ENCODE measurements at places on chromosomes 4 and X.

DNA sequence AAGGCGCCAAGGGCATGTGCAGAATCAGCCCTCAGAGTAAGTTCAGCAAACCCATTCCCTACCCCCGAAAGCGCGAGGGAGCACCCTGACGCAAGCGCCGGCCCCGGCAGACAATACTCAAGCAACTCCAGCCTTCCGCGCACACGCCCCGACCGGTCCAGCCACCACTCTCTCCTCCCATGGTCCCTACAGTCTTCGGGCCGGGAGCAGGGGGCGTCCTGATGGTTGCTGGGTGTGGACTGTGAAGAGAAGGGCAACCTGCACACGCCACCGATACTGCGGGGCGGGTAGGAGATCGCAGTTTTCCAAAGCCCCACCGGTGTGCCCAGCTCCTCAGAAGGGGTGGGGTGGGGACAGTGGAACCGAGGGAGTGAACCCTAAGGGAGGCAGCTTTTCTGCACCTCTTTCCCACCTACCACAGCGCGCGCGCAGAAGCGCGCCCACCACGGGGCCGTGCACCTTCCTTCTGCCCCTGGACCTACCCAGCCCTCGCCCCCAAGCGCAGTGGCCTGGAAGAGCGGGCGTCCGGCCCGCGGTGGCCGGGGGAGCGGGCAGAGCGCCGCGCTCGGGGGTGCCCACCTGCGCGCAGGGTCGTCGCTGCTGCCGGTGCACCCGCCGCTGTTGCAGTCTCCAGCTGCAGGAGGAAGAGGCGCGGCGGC, 650.2 kb upstream of the DIPK2B start:
- no peak for DNase-seq

GRCh38 chr4:138867404-138867803, 148.2 kb upstream of the NOCT start:
- DNase-seq, result no peak

DNA sequence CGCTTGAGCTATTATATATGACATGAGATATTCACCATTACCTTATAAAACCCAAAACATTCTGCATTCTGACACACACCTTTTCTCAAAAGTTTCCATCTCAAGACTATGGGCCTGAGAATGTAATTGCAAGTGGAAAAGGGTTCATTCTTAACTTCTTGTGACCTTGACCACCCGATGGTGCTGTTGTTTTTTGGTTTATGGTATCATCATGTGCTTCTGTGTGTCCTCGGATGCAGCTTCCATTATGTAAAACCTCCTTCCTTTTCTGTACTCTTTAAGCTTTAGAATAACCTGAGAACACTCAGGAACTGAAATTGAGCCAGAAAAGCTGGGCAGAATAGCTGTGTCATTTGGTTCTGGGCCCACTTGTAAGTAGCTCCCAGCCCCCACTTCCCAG, 16.2 kb upstream of the PUDP start:
- no peak for DNase-seq

- DNase-seq, result peak; percentile 47
Measured at GRCh38 chr4:42671431-42672194, 14.7 kb upstream of the ATP8A1 start.

GRCh38 chrX:3713937-3714434, 537 bp upstream of the PRKX start:
- no peak for DNase-seq

- DNase-seq, result no peak
Measured at GRCh38 chr4:73883306-73883705, 14.1 kb downstream of the CXCL1 start.

- no peak for DNase-seq
Measured at GRCh38 chrX:153774576-153775292, 6.1 kb upstream of the SRPK3 start.

DNA sequence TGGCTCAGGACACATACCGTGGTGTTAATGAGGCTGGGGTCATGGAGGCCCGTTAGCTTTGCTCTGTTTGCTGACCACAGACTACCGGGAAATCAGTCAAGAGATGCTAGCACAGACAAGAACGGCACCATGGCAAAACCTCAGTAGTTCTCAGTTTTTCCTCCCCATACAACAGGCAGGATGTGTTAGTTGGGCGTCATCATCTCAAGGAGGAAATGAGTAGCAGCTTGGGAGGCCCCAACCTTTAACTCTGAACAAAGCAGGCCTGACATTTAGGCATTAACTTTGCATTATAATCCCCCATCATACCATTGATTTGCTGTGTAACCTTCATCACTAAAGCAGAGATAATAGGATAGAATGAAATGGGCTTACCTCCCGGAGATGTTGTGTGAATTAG, 714.2 kb downstream of the RPA4 start:
- DNase-seq, result no peak

GRCh38 chr4:155403886-155404285, 27.1 kb upstream of the MAP9 start:
- no peak for DNase-seq

- DNase-seq, result no peak
Measured at GRCh38 chrX:55451141-55451540, 786 bp upstream of the MAGEH1 start.

DNA sequence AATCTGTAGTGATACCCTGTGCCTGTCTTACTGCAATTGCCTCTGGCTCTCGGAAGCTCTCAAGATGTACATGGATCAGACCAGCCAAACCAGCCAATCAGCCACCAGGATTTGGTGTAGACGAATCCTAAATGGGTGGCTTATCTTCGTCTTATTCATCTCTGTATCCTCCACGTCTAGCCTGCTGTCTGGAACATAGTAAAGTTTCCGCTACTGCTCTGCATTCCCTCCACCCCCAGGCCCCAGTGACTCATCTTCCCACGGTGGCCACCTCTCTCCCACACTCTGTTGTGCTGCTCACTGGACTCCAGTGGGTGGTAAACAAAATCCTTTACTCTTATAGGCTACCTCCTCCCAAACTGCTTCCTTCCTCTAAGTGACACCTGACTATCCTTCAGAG, 37.8 kb downstream of the SEPTIN6 start:
- peak; percentile 72 for DNase-seq

GRCh38 chr4:37664696-37665095, 21.5 kb downstream of the RELL1 start:
- DNase-seq, result no peak

- DNase-seq, result no peak
Measured at GRCh38 chr4:8032381-8032780, 92.7 kb upstream of the AFAP1 start.

- DNase-seq, result no peak
Measured at GRCh38 chr4:94491322-94491721, 39.6 kb downstream of the PDLIM5 start.

- no peak for DNase-seq
Measured at GRCh38 chr4:42237451-42237850, 85.0 kb upstream of the BEND4 start.

- no peak for DNase-seq
Measured at GRCh38 chr4:38119668-38120385, 159.6 kb downstream of the PTTG2 start.

GRCh38 chr4:79678472-79679202, 270.6 kb upstream of the GK2 start:
- no peak for DNase-seq
